Activated CD4-positive, alpha-beta T cell treated with anti-CD3 and anti-CD28 coated beads, Interleukin-2, amount 10 ng/mL, durations not matched to agents 24 days and 14 days (primary cell): ENCODE measurements at places on chromosomes 5 and 9. TPM values are rescaled to one million over a fixed set of nuclear protein-coding genes. Genes with fewer than 3 reads are reported as not detected.

DNA sequence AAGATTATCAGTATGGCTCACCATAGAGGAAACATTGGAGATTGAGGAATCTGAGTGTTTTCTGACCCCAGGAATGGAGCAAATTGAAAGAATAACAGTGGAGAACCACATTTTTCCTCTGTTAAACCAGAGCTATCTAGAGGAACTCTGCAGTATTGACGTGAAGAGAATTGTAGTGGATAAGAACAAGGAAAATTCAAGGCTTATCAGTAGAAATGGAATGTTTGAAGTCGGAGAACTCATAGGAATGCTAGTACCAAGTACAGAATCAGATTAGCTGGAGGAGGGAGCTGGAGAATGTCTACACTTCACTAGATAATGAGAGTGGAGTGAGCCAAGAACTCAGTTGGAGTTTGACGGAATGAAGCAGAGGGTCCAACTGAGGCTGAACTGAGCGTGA is 50.3 kb downstream of the SNCAIP start:
- no peaks in the 10 kb centered on the region for H3K27me3 ChIP-seq
- no peaks in the 10 kb centered on the region for H3K36me3 ChIP-seq

The THOC3 gene
- total RNA-seq = 94.4 and 102 TPM in 2 replicates

- no peaks in the 10 kb centered on the region for H3K27me3 ChIP-seq
- no peak overlapping the region for H3K27ac ChIP-seq
- H3K4me1 ChIP-seq = no peaks in the 10 kb centered on the region
These were observed 120.5 kb downstream of the PRDM6 start for GRCh38 chr5:123209502-123210027.

- H3K4me3 ChIP-seq = no peak overlapping the region
- no peaks in the 10 kb centered on the region for H3K4me1 ChIP-seq
- H3K27ac ChIP-seq = no peak overlapping the region
- DNase-seq = no peak
- peaks cover 11% of the 10 kb centered on the region for H3K36me3 ChIP-seq
These were observed 91.5 kb downstream of the ANKRD33B start for GRCh38 chr5:10655161-10655971.

DNA sequence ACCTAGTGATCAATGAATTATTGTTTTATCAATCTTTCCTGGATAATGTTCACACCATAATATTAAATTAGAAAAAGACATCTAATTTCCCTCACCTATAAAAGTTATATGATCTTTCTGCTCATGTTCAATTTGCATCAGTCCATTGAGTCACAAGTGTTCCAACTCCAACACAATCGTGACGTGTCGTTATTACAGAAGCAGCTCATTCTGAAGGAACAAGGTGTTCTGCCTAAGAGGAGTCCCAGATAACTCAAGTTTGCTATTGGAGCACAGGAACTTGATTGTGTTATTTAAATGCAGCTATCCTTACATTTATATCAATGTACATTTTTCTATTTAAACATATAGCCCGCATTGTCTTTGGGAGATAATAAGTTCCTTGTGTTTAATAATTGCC is 30.6 kb downstream of the ATPSCKMT start:
- H3K4me1 ChIP-seq = no peaks in the 10 kb centered on the region
- H3K36me3 ChIP-seq = no peaks in the 10 kb centered on the region
- DNase-seq = peak; percentile 16
- no peaks in the 10 kb centered on the region for H3K27me3 ChIP-seq
- no peak overlapping the region for H3K27ac ChIP-seq

The CCL28 gene
- total RNA-seq = 7.4 and 7.5 TPM in 2 replicates

DNA sequence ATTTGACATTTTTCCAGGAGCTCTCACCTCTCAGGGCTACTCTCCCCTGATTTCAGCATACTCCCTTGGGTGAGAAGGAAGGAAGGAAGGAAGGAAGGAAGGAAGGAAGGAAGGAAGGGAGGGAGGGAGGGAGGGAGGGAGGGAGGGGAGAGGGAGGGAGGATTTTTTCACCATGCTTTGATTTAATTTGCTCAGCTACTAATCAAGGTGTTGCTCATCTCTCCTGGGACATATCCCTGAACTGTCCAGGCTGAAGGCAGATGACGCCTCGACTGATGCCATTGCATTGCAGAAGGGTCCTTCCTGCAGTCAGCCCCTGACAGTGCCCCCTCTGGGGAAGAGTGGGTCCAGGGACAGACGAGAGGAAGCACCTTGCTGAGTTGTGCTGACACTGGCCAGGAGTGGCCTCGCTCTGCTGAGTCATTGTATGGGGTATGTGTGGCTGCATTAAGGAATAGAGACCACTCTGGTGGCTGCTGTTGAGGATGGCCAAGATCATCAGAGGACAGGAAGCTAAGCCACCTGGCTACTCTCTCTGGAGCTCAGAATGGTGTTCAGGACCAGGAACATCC is 43.6 kb upstream of the CRB2 start:
- DNase-seq = no peak
- H3K36me3 ChIP-seq = no peaks in the 10 kb centered on the region
- H3K4me1 ChIP-seq = peaks cover 4% of the 10 kb centered on the region
- H3K27ac ChIP-seq = no peak overlapping the region

GRCh38 chr9:6355728-6356127 is 27.6 kb downstream of the TPD52L3 start:
- H3K4me1 ChIP-seq = peaks cover 11% of the 10 kb centered on the region
- peaks cover 13% of the 10 kb centered on the region for H3K27me3 ChIP-seq
- H3K4me3 ChIP-seq = no peak overlapping the region
- DNase-seq = no peak

- peak overlapping the region; percentile 3 for H3K4me3 ChIP-seq
- H3K27me3 ChIP-seq = no peaks in the 10 kb centered on the region
- H3K27ac ChIP-seq = no peak overlapping the region
These were observed 993.9 kb upstream of the ACO1 start for GRCh38 chr9:31390403-31391025.

The SQSTM1 gene
- 177 and 183 TPM in 2 replicates for total RNA-seq

DNA sequence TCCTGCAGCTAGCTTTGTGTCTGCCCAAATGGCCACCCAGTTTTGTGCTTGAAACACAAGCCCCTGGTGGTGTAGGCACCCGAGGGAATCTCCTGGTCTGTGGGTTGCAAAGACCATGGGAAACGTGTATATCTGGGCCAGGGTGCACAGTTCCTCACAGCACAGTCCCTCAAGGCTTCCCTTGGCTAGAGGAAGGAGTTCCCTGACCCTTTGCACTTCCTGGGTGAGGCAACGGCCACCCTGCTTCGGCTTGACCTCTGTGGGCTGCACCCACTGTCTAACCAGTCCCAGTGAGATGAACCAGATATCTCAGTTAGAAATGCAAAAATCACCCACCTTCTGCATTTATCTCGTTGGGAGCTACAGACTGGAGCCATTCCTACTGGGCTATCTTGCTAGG is 865.0 kb upstream of the ACO1 start:
- no peaks in the 10 kb centered on the region for H3K36me3 ChIP-seq
- no peaks in the 10 kb centered on the region for H3K4me1 ChIP-seq
- no peak for DNase-seq
- no peaks in the 10 kb centered on the region for H3K27me3 ChIP-seq
- no peak overlapping the region for H3K27ac ChIP-seq

GRCh38 chr5:119840175-119840574 is 210.8 kb downstream of the FAM170A start:
- no peaks in the 10 kb centered on the region for H3K4me1 ChIP-seq
- no peaks in the 10 kb centered on the region for H3K27me3 ChIP-seq
- H3K27ac ChIP-seq = no peak overlapping the region
- no peaks in the 10 kb centered on the region for H3K36me3 ChIP-seq

The VCAN gene
- 0.14 TPM in 1 of 2 replicates, not detected in the other for total RNA-seq

GRCh38 chr5:82257729-82258128 is 20.4 kb downstream of the RPS23 start:
- H3K4me1 ChIP-seq = no peaks in the 10 kb centered on the region
- H3K27me3 ChIP-seq = no peaks in the 10 kb centered on the region
- H3K4me3 ChIP-seq = no peak overlapping the region
- H3K27ac ChIP-seq = no peak overlapping the region

The ANXA1 gene
- total RNA-seq = 37.1 and 43.2 TPM in 2 replicates

DNA sequence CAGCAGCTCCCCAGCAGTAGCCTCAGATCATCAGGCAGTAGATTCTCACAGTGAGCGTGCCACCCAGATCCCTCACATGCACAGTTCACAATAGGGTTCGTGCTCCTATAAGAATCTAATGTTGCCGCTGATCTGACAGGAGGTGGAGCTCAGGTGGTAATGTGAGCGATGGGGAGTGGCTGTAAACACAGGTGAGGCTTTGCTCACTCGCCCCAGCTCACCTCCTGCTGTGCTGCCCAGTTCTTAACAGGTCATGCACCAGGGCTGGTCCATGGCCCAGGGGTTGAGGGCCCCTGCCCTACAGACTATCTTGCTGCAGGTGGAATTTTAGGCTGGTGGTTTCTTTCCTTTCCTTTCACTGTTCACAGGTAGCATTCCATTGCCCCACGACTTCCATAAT is 100.2 kb downstream of the MRPL36 start:
- DNase-seq = no peak
- H3K4me3 ChIP-seq = no peak overlapping the region
- H3K36me3 ChIP-seq = no peaks in the 10 kb centered on the region
- H3K27me3 ChIP-seq = peaks cover 6% of the 10 kb centered on the region
- H3K4me1 ChIP-seq = peaks cover 12% of the 10 kb centered on the region

The PCDHA11 gene
- not detected in 2 replicates for total RNA-seq

DNA sequence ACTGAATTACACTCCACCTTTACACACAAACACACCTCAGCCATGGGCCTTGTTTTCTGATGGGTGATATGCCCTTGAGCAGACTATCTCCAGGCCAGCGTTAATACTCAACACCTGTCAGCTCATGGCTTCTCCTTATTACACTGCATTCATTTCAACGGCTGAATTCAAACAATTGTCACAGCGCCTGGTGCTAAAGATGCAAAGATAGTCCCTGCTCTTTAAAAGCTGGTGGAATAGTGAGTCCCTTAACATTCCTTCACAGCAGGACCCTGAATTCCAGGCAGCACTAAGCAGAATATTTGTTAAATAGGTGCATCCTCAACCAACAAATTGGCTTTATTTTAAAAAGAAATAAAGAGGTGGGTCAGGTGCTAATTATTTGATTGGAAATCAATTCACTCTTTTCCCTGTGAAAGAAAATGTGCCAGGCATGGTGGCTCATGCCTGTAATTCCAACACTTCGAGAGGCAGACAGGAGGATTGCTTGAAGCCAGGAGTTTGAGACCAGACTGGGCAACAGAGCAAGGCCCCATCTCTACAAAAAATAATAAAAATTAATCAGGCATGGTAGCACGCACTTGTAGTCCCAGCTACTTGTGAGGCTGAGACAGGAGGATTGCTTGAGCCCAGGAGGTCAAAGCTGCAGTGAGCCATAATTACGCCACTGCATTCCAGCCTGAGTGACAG is 155.7 kb upstream of the EFNA5 start:
- H3K27ac ChIP-seq = no peak overlapping the region
- no peaks in the 10 kb centered on the region for H3K36me3 ChIP-seq
- no peak overlapping the region for H3K4me3 ChIP-seq
- no peaks in the 10 kb centered on the region for H3K4me1 ChIP-seq

The ANKRD18B gene
- 0.65 and 1.1 TPM in 2 replicates for total RNA-seq

DNA sequence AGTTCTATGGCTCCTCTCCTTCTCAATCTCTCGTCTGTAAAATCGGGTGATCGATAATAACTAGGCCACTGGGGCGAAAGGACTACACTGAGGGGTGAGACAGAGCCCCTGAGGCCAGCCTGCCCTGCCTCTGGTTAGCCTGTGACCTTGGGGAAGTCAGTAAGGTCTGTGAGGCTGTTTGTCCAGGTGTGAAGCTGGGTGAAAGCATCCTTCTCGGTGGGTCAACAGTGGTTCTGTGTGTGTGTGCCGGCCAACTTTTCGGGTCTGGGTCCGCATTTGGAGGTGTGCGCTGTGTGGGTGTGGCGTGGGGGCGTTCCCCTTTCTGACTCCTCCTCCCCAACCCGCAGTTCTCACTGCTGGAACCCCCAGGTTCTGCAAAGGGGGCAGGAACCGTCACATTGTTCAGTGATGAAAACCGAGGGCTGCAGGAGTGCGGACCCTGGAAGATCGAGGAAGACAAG is 5.0 kb upstream of the RNF44 start:
- H3K36me3 ChIP-seq = no peaks in the 10 kb centered on the region
- H3K4me1 ChIP-seq = peaks cover 54% of the 10 kb centered on the region
- peak; percentile 93 for DNase-seq
- no peaks in the 10 kb centered on the region for H3K27me3 ChIP-seq
- H3K4me3 ChIP-seq = peak overlapping the region; percentile 86

- H3K27ac ChIP-seq = peak overlapping the region; percentile 96
- no peak for DNase-seq
- H3K4me1 ChIP-seq = peaks cover 26% of the 10 kb centered on the region
- H3K27me3 ChIP-seq = no peaks in the 10 kb centered on the region
These were observed 256.0 kb downstream of the DOCK8 start for GRCh38 chr9:470552-471194.

DNA sequence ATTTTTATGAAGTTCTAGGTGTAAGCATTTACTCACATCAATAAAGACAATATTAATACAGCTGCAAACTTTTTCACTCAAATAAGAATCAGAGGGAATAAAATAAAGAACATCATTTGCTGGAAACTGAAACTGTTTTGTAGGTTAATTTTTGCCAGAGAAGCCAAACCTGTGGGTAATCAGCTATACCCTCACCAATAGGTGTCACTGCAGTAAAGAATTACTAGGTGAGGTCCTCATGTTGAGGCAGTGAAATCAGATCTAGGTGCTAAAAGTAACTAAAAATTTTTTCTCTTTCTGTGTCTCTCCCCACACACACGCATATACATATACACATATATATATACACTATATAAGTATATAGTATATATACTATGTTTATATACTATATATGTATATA is 1016.3 kb upstream of the SEMA6A start:
- H3K4me3 ChIP-seq = no peak overlapping the region
- H3K4me1 ChIP-seq = no peaks in the 10 kb centered on the region
- H3K27ac ChIP-seq = no peak overlapping the region
- H3K36me3 ChIP-seq = no peaks in the 10 kb centered on the region
- no peak for DNase-seq
- no peaks in the 10 kb centered on the region for H3K27me3 ChIP-seq

DNA sequence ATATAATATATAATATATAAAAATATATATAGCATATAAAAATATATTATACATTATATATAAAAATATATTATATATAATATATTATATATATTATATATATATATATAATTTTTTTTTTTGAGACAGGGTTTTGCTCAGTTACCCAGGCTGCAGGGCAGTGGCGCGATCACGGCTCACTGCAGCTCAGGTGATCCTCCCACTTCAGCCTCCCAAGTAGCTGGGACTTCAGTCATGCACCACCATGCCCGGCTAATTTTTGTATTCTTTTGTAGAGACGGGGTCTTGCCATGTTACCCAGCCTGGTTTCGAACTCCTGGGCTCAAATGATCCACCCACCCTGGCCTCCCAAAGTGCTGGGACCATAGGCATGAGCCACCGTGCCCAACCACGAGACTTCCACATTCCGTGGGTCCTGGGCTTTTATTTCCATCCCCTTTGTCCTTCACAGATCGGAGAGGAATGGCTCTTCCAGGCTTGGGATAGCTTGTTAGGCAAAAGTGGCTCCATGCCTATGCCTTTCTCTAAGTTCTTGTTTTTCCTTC is 62.0 kb upstream of the IER5L start:
- no peak for DNase-seq
- peaks cover 37% of the 10 kb centered on the region for H3K4me1 ChIP-seq
- H3K27me3 ChIP-seq = peaks cover 1% of the 10 kb centered on the region

GRCh38 chr9:19239955-19240354 is 9.5 kb downstream of the DENND4C start:
- H3K27ac ChIP-seq = no peak overlapping the region
- no peaks in the 10 kb centered on the region for H3K27me3 ChIP-seq
- H3K4me1 ChIP-seq = peaks cover 10% of the 10 kb centered on the region
- peaks cover 15% of the 10 kb centered on the region for H3K36me3 ChIP-seq
- no peak overlapping the region for H3K4me3 ChIP-seq

The TRPM3 gene
- total RNA-seq = not detected in 2 replicates

The HAVCR1 gene
- total RNA-seq = 1.6 and 2.2 TPM in 2 replicates

- no peak overlapping the region for H3K4me3 ChIP-seq
- DNase-seq = no peak
- H3K27ac ChIP-seq = no peak overlapping the region
- H3K27me3 ChIP-seq = no peaks in the 10 kb centered on the region
- peaks cover 9% of the 10 kb centered on the region for H3K4me1 ChIP-seq
These were observed 152.2 kb upstream of the OTULINL start for GRCh38 chr5:14429101-14430050.
